ENCODE measurements at places on chromosomes 5 and 9. TPM values are rescaled to one million over a fixed set of nuclear protein-coding genes. Genes with fewer than 3 reads are reported as not detected.

- no peak for DNase-seq
These were observed 14.1 kb downstream of the BTNL9 start for GRCh38 chr5:181054138-181054537.

The FOXD4L5 gene
- not detected for total RNA-seq

- DNase-seq: no peak
These were observed 281.9 kb downstream of the MARCHF11 start for GRCh38 chr5:15897656-15898055.

- DNase-seq: no peak
These were observed 61.3 kb downstream of the GLIS3 start for GRCh38 chr9:4238522-4238921.

DNA sequence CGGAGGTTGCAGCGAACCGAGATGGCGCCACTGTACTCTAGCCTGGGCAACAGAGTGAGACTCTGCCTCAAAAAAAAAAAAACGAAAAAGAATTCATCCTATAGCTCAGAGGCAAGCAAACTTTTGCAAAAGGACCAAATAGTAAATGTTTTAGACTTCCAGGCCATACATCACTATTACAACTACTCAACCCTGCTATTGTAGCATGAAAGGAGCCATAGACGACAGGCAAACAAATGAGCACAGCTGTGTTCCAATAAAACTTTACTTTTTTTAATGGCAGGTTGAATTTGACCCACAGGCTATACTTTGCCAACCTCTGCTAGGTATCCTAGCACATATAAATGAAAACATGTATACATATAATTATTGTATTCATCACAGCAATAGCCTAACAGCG lies 58.9 kb upstream of the SLC30A5 start:
- DNase-seq: no peak

- no peak for DNase-seq
These were observed 131.2 kb downstream of the ROR2 start for GRCh38 chr9:91818647-91819403.

DNA sequence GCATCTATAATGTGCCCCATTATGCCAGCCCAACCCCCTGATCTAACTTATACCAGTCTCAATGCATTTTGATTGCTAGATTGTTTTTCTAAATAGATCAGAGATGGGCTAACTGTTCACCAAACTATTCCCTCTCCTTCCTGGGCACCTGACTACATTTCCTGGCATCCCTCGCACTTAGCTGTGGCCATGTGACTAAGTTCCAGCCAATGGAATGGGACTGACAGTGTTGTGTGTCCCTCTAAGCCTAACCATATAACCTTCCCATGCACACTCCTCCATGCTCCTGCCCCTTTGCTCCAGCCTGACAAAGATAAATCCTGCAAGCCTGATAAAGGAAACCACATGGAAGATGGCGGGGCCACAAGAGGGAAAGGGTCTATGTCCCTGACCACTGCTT lies 12.3 kb upstream of the IFNK start:
- DNase-seq: no peak

- DNase-seq: no peak
These were observed 9.0 kb upstream of the IFNA8 start for GRCh38 chr9:21399956-21400355.

DNA sequence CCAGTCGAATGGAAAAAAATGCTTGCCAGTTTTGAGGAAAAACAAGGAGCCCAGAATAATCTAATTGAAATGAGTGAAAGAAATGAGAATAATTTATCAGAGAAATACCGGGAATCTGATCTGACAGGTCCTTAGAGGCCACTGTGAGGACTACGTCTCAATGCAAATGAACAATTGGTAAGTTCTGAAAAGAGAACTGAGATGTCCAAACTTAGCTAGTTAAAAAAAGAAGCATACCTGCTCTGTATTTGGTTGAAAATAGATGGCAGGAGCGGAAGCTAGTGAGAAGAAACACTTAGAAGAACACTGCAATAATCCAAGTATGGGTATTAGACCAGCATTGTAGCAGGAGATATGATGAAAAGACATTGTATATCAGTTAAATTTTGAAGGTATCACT lies 161.2 kb downstream of the CDH9 start:
- DNase-seq: no peak

DNA sequence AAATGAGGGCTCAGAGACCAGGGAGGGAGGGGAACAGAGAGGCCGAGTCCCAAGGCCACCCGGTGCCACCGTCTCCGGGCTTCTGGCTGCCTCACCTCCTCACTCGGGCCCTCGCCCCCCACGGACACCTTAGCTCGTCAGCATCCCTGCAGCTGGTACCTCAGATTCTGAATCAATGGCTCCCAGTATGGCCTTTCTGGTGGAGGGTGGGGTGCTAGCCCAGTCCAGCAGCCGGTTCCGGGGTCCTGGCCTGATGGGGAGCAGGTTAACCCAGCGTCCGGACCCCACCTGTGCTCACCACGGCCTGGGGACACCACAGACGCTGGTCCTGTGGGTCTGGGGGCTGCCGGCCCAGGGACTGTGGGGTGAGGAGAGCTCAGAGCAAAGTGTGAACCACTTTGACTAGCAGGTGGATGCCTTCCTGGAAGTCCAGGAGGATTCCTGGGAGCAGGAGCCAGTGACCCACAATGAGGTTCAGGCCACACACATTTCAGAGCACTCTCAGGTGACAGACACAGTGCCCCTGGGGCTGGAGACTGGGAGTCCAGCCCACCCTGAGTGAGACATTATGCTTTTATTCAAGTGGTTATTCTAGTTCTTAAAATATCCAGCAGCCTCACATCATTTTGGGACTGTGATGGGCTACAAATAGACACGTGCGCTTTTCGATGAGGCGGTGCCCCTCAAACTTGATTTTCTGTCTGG lies 53.3 kb downstream of the AHRR start:
- DNase-seq: no peak

GRCh38 chr5:83124593-83124992 lies 47.2 kb downstream of the XRCC4 start:
- no peak for DNase-seq

GRCh38 chr9:101628173-101628572 lies 33.4 kb upstream of the PPP3R2 start:
- no peak for DNase-seq

DNA sequence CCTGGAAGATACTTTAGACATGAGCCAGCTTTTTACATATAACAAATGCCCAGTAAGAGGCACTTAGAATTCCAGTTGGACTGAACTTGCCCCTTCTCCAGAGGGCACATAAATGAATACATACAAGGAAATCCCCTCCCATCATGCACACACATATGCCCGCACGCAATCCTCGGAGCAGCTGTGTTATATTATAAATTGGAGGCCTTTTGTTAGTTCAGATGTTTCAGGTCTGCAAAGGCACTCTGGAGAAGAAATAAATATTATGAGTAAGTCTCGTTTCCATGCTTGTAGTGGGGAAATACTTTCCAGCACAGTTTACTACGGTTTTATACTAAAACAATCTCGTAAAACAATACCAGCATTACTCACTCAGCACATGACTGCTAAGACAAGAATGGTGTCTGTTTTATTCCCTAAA lies 17.6 kb upstream of the MUSK start:
- no peak for DNase-seq

DNA sequence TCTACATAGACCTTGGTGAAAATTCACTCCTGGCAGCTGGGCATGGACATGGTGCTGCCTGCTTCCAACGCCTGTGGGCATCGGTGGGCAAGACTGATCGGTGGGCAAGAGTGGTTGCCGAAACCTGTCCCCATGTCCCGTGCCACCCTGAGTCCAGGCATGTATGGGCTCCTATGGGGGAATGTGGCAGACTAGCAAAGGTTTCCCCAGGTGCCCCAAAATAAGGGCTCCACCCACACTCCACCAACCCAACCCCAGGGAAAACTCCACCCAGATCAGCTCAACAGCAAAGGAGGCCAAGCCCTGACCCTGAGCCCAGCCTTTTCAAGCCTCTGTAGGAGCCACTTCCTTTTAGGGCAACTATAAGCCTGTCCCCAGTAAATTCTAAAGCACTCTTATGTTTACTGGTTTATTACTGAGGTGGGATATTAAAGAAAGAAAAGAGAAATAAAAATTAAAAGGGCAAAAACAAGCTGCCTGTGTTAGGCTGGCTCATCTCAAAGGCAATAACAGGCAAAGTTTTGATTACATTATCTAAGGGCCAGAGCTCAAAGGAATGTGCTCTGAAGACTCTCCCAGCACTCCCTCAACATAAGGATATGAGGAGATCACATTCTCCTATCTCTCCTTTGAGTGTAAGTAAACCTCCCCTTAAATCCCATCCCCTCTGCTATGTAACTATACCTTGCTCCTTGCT lies 8.9 kb upstream of the SPATA31E1 start:
- no peak for DNase-seq

DNA sequence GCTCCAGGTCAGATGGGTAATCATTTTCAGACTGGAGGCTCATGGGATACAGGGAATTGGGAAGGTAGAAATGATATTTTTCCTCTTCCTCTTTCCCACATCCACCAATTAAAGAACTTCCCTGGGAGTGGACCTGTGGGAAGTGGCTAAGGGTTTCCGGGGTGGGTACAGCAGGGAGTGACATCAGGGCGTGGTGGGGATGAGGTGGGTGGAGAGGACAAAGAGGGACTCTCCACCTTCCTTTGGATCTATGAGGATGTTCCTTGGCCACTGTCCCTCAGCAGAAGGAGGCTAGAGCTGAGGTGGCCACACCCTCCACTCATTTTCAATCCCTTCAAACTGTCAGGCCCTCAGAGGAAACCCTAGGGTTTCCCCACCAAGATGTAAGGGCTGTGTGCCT lies 54.7 kb downstream of the IRF1 start:
- no peak for DNase-seq

The PCDHB12 gene
- 2.1 TPM for total RNA-seq

The LRRC19 gene
- not detected for total RNA-seq

The PPP6C gene
- 43.2 TPM for total RNA-seq

The SLC25A46 gene
- 56.6 TPM for total RNA-seq

GRCh38 chr5:39169081-39169480 lies 50.3 kb downstream of the FYB1 start:
- DNase-seq: no peak

DNA sequence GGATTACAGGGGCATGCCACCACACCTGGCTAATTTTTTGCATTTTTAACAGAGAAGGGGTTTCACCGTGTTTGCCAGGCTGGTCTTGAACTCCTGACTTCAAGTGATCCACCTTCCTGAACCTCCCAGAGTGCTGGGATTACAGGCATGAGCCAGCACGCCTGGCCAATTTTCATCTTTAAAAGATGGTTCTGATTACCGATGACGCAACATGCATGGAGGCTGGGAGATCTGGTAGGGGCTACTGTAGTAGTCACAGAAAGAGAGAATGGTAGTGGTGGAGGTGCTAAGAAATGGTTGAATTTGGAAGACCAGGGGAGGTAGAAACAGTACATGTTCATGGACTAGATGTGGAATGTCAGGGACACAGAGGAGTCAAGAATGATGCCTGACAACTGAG lies 22.4 kb upstream of the RETREG1 start:
- DNase-seq: no peak

The STPG3 gene
- total RNA-seq: not detected

GRCh38 chr9:112140936-112141335 lies 34.2 kb downstream of the SUSD1 start:
- no peak for DNase-seq

- DNase-seq: no peak
These were observed 61.9 kb upstream of the RAPGEF1 start for GRCh38 chr9:131801810-131802209.

The HRCT1 gene
- 17.5 TPM for total RNA-seq

DNA sequence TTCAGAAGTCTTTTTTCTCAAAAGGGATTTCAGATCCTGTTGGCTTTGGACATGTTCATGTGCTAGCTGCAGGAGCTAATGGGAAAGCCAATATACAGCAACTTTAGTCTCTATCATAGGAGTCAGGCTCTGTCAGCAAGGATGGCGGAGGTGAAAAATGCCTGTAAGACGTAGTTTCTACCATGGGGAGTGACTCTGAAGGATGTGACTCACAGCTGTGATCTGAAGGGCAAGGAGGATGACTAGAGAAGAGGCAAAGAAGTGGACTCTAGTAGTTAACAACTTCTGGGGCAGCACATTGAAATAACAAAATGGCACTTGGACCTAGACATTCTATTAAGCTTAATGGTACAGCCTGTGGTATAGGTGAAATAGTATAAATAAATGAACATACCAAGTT lies 3.1 kb upstream of the NDUFS4 start:
- DNase-seq: no peak

The URM1 gene
- 26.0 TPM for total RNA-seq

GRCh38 chr5:5308319-5308718 lies 114.2 kb upstream of the ICE1 start:
- DNase-seq: no peak

- no peak for DNase-seq
These were observed 97.8 kb downstream of the STK32A start for GRCh38 chr5:147332658-147333057.

- no peak for DNase-seq
These were observed 47.8 kb downstream of the RNF145 start for GRCh38 chr5:159161361-159162214.

GRCh38 chr9:120944434-120944843 lies 17.8 kb upstream of the TRAF1 start:
- no peak for DNase-seq

The PCDHGB4 gene
- 2.4 TPM for total RNA-seq

GRCh38 chr5:2566284-2566683 lies 185.2 kb downstream of the IRX2 start:
- no peak for DNase-seq

The PLPP7 gene
- 3.8 TPM for total RNA-seq

DNA sequence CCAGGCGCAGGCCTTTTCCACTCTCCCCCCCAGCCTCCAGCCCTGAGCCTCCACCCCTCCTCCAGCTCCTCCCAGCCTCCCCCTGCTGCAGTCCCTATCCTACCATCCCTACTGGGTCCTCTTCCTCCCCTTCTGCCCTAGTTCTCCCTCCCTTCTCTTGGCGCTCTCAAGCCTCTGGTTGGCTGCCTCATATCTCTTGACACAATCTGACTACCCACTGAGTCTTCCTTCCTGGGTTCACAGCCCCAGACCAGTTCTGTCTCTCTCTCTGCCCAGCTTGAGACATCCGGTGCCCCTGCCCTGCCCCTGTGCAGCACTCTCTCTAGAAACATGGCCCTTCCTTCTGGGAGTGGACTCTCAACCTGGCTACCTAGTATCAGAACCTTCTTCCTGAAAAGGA lies 76.2 kb downstream of the TSPAN17 start:
- no peak for DNase-seq

The NR6A1 gene
- total RNA-seq: 0.95 TPM

The IL13 gene
- total RNA-seq: not detected

The DMRT1 gene
- not detected for total RNA-seq

GRCh38 chr5:38642189-38642911 lies 85.9 kb upstream of the LIFR start:
- DNase-seq: no peak

The REEP2 gene
- total RNA-seq: 2.0 TPM

All from omental fat pad (tissue), 4 donors.